ENCODE measurements at places on chromosomes 5 and 9.

GRCh38 chr9:15239816-15240215, 67.2 kb downstream of the TTC39B start:
- DNase-seq, result no peak

DNA sequence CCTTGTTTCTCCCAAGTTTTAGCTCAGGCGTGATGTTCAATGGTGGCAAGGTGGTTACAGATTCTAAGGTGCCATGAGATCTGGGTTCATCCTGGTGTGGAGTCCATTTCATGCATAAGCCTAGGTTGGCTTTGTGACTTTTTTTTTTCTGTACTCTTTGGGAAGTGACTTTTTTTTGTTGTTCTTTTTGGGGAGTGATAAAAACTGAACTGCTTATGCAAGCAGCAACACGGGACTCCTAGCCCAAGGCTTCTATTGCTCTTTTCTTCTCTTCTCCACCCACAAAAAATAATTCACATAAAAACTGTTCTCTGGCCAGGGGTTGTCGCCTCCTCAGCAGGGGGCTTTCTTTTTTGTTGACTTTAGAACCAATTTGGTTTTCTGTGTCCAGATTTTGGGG, 15.4 kb downstream of the STC2 start:
- no peak for DNase-seq

- DNase-seq, result no peak
Measured at GRCh38 chr5:61638476-61638875, 306.4 kb downstream of the ZSWIM6 start.

- no peak for DNase-seq
Measured at GRCh38 chr9:18907927-18908625, 124.9 kb downstream of the SAXO1 start.

GRCh38 chr5:151084363-151084762, 3.5 kb upstream of the TNIP1 start:
- DNase-seq, result no peak

GRCh38 chr5:149221326-149221725, 50.3 kb upstream of the AFAP1L1 start:
- DNase-seq, result no peak

- no peak for DNase-seq
Measured at GRCh38 chr5:39262981-39263380, 43.6 kb upstream of the FYB1 start.

- DNase-seq, result no peak
Measured at GRCh38 chr9:71431931-71432330, 310.5 kb upstream of the TRPM3 start.

DNA sequence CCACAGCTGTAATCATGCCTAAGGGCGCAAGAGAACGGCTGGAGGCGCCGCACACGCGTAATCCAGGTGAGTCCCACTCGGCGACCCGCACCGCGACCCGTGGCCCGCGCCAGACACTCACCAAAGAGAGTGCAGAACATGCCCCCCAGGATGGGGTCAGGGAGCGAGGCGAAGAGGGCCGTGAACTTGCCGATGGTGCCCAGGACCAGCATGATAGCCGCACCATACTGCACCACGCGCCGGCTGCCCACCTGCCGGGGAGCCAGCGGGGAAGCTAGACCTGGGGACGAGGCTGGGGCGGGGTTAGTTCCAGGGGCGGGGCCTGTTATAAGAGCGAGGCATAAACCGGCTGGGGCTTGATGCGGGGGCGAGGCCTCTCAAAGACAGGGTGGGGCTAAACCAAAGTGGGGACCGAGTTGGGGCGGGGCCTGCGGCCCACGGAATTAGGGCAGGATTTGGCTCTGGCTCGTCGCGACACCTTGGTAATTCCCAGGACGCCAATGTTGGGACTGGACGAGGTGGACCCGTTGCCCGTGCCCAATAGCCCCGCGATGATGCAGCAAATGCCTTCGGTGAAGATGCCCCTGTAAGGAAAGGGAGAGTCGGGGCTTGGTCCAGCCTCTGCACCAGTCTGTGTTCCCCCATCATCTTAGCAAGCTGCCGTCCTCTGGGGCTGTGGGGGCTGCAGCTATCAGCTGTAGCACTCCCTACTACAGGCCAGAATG, 4.8 kb downstream of the SLC23A1 start:
- no peak for DNase-seq

GRCh38 chr9:69452110-69452782, 127.2 kb downstream of the ENTREP1 start:
- no peak for DNase-seq

- DNase-seq, result no peak
Measured at GRCh38 chr9:118222375-118222774, 518.2 kb downstream of the TLR4 start.

DNA sequence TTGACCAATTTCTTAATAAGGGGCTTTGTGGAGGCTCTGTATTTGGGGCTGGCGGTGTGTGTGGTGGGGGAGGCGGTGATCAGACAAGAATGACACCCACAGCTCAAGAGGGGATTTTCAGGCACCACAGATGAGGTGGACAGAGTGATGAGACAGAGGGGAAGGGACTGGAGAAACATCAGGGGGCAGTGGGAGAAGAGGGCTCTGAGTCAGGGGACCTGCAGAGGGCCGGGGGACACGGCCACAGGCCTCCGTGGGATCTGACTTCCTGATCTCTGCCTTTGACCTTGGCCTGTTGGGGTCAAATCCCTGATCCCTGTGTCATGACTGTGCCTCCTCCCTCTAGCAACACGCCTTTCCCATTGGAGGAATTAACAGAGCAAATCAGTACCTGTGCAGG, 197.7 kb downstream of the C9orf50 start:
- no peak for DNase-seq

GRCh38 chr5:65172486-65173129, 309.1 kb downstream of the ADAMTS6 start:
- DNase-seq, result no peak

DNA sequence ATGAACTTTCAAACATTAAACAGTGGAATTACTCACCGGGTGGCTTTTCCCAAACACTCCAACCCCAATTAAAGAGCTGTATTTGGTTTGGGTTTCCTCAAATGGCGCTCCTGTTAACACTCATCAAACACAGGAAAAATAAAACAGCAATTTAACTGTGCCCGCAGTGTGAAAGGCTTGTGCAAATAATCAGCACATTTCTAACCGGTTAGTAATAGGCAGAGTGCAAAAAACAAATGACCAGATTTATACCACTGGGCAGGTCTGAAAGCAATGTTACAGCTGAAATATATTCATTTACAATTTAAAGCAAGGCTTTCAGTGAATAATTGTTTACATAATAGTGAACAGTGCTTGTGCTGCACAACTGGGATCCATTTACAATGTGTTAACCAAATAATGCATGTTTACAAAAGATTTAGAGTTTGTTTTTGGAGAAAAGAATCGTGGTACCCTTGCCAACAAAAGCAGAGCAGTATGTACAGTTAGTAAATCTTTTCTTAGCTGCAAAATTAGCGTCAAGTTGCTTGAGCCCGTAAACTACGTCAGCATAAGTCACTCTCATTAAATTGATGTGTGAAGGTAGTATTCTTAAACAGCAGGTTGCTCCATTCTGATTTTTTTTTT, 662.9 kb upstream of the ZNF608 start:
- no peak for DNase-seq

- peak; percentile 94 for DNase-seq
Measured at GRCh38 chr5:160655717-160656116, 196.3 kb downstream of the ATP10B start.

DNA sequence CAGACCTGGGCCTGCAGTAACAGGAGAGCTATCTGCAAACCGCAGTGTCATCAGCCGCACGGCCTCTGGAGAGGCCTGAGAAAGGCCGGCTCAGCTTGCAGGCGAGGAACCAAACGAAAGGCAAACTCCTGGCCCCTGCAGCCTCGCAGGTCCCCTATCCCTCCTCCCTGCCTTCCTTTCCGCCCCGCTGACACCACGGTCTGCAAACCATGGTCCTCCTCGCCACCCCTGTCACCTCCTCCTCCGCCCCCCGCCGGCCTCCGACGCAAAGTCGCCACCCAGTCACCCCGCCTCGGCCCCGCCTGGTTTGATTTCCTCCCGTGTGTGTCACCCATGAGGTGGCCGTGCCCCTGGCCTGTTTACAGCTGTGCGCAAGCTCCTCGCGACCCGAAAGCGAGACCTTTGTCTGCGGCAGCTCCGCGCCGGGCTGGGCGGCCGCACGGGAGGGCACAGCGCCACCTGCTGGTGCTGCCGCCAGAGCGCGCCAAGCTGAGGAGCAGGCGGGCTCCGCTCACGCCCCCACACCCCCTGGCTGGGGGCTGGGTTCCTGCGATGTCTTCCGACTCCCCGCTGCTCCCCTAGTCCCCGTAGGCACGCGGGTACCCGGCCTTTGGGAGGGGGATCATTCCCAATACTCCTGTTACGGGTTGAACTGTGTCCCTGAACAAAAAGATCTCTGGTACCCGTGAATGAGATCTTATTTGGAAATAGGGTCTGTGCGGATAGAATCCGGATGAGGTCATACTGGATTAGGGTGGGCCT, 19.4 kb downstream of the GBGT1 start:
- peak; percentile 90 for DNase-seq

DNA sequence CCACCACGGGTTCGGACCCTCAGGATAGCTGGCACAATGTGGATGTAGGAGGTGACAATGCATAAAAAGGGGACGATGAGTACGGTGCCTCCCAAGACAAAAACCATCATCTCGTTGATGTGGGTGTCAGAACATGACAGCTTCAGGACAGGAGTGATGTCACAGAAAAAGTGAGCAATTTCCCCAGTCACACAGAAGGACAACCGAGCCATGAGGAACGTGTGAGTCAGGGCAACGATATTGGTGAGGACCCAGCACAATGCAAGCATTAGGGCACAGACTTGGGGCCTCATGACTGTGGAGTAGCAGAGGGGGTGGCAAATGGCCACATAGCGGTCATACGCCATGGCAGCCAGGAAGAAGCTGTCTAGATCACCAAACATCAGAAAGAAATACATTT, 491 bp downstream of the OR1N1 start:
- no peak for DNase-seq

DNA sequence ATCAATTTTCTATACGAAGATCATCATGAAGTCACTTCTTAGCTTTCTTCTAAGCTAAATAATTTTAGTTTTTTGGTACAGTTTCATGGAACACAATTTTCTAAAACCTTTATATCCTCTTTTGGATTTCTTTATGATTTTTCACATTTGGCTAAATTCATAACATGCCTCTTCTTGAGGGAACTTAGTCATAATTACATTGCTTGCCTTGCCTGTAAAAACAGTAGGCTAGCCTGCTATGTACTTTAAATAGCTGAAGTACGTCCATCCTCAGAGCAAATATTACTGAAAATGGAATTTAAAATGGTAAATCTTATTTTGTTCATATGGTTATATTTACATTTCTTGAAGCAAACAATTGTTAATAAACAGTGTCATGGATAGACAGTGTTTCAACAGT, 225.0 kb downstream of the VPS13A start:
- DNase-seq, result no peak

- DNase-seq, result no peak
Measured at GRCh38 chr5:52837591-52838001, 49.9 kb downstream of the ITGA1 start.

GRCh38 chr5:135955525-135955924, 742 bp upstream of the LECT2 start:
- no peak for DNase-seq

DNA sequence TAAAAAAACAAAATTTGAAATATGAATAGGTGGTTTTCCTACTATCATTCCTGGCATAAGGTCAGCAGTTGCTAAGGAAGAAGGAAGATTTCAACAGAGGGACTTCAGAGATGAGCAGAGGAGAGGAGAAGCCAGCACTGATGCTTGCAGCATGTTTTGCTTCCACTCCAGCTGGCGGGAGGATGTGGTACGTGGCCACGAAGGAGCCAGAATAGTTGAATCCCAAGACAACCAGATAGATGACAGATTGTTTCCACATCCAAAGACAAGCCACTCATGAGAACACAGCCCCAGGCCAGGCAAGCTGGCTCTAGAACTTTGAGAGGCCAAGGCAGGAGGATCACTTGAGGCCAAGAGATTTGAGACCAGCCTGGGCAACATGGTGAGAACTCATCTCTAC, 15.1 kb downstream of the TIMD4 start:
- no peak for DNase-seq

DNA sequence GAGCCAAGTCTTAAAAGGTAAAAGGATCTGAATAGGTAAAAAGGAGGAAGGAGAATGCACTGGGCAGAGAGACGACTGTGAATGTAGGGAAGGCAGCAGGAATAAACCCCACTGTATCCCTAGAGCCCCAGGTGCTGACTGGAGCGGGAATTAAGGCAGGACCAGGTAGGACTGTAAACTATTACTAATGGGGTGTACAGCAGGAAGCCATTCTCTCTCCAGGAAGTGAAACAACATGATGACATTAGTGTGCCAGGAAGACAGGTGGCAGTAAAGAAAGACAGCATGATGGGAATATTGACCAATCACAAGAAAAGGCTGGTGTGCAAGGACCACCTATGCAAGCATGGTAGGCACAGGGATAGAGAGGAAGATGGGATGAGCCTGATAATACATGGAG, 433.0 kb downstream of the DNAH5 start:
- no peak for DNase-seq

- no peak for DNase-seq
Measured at GRCh38 chr9:114081441-114082016, 3.4 kb upstream of the AMBP start.

DNA sequence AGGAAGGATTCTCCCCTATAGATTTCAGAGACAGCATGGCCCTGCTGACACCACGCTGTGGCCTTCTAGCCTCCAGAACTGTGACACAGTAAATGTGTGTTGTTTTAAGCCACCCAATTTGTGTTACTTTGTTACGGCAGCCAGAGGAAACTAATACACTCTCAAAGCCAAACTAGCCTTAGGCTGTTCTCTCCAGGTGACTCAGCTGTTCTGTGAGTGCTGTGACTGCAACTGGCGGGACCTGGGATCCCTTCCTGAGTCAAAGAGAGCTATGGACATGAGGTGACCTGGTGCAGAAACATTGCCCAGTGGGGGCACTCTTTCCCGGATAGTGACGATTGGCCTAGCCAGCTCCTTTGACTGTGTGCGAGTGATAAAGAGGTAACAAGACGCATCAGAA, 14.0 kb upstream of the MLANA start:
- no peak for DNase-seq

- DNase-seq, result no peak
Measured at GRCh38 chr5:53323943-53324642, 156.3 kb upstream of the FST start.

DNA sequence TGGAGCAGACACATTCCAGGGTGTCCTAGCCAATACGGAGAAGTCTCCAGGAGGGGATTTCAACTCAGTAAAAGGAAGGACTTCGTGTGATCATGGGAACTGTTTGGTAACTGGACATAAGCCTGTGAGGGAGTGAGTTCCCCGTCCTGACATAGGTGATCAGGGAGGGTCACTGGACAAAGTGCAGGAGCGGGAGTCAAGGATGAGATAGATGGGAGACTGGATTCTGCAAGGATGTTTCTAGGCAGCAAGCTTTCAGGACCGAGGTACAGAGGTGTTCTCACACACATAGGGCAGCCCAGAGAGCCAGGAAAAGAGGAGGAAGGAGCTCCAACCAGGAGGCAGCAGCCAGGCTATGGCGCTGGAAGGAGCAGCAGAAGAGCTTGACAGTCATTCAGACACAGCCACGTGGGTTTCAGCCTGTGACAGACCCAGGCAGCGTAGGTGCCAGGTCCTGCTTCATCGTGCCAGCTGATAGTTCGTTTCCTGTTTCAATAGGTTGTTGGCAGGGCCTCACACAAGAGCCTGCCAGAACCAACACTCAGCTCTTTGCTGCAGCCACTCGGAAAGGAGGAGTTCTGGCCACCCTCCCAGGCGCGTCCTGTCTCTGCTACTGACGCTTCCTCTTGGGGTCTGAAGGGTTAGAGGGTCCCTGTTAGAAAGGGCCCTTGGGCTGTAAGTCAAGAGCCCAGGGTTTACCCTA, 84.1 kb downstream of the AMBP start:
- peak; percentile 51 for DNase-seq

- DNase-seq, result no peak
Measured at GRCh38 chr9:135790850-135791249, 88.9 kb downstream of the KCNT1 start.

Data from left colon (tissue), 2 donors.